ENCODE measurements at places on chromosomes 2 and 18.

DNA sequence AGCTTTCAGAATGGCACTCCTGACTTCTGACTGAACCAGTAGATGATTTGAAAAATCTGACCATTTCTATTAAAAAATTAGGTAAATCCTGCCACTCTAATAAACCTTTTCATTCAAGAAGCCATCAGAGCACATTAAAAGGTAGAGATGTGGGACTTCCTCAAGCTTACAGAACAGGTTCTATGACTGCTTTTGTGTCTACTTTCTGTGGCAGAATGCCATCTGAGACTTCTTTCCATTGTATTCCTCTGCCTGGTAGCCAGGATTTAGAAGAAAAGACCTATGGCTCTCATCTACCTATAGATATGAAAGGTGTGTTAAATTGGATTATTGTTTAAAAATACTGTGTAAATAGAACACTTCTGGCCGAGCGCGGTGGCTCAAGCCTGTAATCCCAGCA, 99.9 kb upstream of the NABP1 start:
- no peak for DNase-seq

DNA sequence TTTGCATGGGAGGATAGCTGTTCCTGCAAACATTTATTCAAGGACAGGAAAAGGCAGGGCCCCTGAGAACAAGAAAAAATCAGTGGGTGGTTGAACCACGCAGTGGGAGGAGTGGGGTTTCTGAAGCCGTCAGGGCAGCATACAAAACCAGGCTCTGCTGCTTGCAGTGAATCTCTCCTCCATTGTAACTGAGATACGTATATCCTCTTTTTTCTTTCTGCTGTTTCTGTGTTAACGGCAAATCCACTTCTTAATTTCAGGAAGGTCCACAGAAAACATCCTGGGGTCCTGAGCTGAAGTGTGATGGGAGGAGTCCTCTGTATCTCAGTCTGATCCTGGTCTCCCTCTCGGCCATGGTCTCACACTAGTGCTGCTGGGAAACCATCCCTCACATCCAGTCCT, 27.2 kb upstream of the KCNF1 start:
- no peak for DNase-seq

DNA sequence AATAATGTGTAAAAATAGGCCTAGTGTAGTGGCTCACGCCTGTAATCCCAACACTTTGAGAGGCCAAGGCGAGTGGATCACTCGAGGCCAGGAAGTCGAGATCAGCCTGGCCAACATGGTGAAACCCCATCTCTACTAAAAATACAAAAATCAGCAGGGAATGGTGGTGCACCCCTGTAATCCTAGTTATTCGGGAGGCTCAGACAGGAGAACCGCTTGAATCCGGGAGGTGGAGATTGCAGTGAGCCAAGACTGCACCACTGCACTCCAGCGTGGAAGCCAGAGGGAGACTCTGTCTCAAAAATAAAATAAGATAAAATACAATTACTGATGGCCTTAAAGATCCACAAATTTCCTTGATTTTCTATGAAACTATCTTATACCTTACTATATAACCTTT, 3.8 kb downstream of the ATF2 start:
- DNase-seq = no peak

GRCh38 chr2:153543635-153544071, 65.1 kb upstream of the RPRM start:
- DNase-seq = peak; percentile 3

DNA sequence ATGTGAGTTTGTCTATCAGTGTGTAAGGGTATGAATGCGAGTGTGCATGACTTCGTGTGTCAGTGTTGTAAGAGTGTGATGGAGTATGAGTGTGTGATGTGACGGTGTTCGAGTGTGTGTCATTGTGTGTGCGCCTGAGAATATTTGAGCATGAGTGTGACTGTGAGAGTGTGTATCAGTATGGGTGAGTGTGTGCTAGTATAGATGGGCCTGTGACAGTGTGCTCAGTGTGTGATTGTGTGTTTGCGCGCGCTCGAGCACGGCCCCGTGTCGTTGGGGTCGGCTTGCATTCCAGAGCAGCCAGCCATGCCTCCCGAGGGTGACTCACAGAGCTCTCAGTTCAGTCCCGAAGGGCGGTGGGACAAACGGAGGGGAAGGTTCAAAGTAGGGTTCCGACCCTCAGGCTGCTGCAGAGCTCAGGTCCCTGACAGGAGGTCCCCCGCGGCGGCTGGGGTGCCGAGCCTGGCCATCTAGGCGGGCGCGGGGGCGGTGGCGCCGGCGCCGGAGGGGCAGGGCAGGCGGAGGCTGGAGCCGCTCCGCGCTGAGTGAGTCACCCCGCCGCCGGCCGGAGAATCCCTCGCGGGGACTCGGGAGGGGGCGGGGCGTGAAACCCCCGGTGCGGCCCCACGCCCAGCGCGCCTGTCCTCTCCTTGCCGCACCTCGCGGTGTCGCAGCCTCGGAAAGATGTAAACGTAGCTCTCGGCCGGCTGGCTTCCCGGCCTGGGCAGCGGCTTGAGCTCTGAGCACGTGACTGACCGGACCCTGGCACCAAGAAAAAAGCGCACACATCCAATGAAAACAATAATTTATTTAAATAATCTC, 3.8 kb downstream of the DLX2 start:
- peak; percentile 87 for DNase-seq

GRCh38 chr2:9021563-9022211, 18.2 kb upstream of the MBOAT2 start:
- no peak for DNase-seq
